ENCODE measurements at places on chromosomes 12 and 14.

DNA sequence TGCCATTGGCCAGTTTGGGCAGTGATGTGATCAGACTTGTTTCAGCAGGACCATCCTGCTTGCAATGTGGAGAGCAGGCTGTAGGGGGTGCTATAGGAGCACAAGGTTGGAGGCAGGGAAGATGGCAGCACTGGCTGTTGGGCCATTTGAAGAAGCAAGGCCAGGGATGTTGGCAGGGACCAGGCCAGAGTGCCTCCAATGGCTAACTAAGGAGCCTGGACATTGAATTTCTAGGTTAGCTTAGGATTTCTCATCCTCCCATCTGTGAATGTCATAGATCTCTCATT lies 23.5 kb downstream of the FGF23 start:
- peak; percentile 7 for DNase-seq

DNA sequence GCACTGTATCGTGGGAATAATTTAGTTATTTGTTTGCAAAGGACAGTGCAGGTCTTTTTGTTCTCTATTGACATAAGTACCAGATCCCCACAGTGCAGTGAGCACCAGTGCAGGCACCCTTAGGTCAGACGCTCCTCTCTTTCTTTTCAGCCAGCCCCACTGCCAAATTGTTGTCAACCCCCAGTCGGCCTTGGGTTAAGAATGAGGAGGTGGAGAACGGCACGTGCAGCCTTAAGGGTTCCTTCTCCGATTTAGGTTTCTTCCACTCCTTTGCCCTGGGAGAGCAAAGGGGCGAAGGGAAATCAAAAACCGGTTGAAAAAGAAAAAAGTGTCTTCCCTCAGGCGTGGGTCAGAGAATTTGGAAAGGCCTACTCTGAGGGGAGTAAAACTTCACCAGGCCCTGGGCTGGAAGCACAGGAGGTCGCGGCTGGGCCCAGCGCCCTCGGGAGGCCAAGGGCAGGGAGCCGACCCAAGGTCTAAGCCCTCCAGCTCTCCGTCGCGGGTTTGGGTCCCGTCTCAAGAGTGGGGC lies 4.3 kb downstream of the PAX9 start:
- DNase-seq = no peak

DNA sequence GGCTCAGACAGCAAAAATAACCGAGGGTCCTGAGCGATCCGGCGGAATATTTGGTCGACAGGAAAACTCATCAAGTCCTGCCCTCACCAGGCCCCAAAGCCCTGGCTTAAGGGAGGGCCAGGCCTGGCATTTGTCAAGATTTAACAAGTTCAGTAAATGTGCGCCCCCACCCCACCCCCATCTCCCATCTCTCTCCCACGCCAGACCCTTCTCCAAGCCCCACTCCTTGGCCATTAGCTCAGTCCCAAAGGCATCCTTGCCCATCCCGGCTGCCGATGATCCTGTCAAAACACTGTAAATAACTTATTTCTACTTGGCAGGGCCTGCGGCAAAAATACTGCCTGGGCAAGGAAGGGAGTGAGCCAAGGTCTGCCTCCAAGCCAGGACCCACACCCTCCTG lies 52.8 kb downstream of the ITPK1 start:
- DNase-seq = no peak

GRCh38 chr14:48035836-48036235 lies 360.4 kb upstream of the MDGA2 start:
- DNase-seq = no peak

GRCh38 chr14:68088451-68088854 lies 268.9 kb downstream of the RAD51B start:
- DNase-seq = peak; percentile 42

DNA sequence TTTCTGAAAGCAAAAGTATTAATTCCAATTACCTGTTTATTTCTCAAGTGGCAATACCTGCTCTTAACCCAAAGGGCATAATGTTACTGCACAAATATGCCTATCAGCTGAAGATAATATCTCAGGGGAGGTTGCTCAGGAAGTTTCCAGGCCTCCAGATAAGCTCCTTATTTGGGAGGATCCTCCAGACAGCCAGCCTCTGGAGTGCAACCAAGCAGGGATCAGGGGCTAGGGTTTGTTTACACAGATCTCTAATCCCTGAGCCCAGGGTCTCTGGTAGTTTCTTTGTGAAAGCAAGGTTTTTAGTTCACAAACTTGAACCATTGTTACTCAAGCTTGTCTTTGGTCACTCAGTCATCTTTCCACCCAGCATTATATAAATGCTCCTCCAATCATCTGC lies 124.4 kb downstream of the SLC38A4 start:
- no peak for DNase-seq

DNA sequence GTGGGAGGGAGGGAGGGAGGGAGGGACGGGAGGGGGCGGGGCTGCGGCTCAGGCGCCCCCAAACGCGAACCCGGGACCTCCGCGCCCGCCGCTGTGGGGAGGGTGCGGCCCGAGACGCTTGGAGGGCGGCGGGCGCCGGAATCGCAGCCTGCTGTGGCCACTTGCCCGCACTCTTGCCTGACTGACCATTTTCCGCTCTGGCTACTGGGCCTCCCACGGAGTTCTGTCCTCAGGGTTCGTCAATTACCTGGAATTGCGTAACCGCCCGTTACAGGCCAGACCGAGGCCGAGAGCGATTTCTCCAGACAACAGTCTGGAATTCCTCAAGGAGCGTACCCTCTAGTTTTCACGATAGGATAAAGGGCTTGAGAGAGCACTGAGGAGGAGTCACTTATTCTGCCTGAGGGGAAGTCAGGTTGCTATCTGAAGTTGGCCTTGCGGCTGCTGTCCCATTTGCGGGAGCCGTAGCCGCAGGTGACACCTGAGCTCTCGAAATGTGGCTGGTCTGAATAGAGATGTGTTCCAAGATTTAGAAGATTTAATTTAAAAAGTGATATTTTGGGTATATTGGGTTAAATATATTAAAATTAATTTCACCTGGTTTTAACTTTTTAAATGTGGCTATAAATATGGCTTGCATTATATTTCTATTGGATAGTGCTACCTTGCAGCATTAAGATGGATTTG lies 446 bp upstream of the ZNF641 start:
- peak; percentile 59 for DNase-seq

DNA sequence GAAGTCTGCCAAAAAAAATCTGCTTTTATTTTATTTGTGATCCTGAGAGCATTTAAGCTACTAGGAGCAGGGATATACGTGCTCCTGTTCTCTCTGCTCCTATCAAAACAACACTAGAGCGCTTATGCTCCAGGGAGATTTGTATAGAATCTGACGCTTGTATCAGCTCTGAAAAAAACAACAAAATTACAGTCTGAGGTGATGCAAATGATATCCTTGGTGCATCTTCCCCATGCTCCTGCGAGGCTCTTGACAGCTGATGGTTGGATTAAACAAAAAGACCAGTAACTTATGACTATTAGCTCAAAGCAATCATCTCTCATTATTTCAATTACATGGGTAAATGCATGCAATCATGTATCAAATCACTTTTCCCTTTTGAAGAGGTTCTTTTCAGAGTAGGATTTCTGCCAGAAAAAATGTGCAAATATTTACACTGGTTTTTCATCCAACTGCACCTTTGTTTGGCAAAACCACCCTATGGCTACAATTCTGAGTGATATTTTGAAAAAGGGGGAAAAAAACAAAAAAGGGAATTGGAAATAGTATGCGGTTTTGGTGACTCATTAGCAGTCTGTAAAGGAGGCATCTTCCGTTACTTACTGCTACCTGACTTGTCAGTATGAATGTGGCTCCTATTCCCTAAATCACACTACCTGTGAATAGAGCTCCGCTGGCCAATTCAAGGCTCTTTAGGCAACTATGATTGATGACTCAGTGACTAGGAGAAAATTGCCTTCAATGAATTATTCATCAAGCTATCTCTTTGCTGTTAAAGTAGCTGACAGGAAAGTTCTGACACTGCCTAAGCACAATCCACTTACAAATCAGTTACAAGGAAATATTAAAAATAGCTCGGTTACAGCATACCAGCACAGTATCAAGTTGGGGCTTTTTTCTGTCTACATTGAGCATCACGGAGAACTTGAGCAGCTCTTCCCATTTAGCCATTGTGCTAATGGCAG lies 450.0 kb downstream of the FOXG1 start:
- DNase-seq = peak; percentile 11

GRCh38 chr14:41859336-41859735 lies 252.7 kb downstream of the LRFN5 start:
- no peak for DNase-seq

- no peak for DNase-seq
Measured at GRCh38 chr12:11704089-11704488, 54.6 kb downstream of the ETV6 start.

GRCh38 chr12:65960820-65961189 lies 136.5 kb downstream of the HMGA2 start:
- no peak for DNase-seq

- DNase-seq = peak; percentile 58
Measured at GRCh38 chr12:4116251-4117111, 157.1 kb upstream of the CCND2 start.

DNA sequence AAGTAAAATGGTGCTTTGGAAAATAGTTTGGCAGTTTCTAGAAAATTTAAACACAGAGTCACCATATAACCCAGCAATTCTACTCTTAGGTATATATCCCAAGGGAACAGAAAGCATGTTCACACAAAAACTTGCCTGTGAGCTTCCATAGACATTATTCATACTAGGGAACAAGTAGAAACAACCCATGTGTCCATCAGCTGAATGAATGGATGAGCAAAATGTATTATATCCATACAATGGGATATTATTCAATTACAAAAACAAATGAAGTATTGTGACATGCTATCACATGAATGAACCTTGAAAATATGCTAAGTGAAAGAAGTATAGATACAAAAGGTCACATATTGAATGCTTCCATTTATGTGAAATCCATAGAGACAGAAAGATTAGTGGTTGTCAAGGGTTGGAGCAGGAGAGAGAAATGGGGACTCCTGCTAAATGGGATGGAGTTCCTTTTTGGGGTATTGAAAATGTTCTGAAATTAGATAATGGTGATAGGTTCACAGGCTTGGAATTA lies 7.9 kb downstream of the SLC10A1 start:
- DNase-seq = no peak

DNA sequence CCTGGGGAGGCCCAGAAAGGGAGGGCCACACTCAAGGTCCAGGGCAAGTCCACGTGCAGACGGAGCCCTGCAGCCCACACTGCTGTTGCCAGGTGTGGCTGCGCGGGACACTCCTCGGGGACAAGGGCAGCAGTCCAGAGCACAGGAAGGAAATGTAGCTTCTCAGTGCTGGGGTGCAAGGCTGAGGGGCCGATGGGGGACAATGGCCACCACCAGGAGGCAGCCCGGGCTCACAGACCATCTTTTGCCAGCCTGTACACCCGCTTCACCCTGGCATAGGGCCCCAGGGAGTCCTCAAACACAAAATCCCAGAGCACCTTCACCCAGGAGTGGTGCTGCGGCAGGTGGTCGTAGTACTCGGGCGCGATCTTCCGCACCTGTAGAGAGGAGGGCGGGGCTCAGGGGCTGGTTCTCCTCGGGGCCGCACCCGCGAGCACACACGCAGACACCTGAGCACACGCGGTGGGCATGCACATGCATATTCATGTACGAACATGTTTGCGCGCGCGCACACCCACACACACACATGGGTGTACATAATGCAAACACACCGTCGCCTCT lies 12.8 kb downstream of the DEGS2 start:
- no peak for DNase-seq

GRCh38 chr14:91348845-91349465 lies 68.7 kb downstream of the CCDC88C start:
- DNase-seq = no peak

DNA sequence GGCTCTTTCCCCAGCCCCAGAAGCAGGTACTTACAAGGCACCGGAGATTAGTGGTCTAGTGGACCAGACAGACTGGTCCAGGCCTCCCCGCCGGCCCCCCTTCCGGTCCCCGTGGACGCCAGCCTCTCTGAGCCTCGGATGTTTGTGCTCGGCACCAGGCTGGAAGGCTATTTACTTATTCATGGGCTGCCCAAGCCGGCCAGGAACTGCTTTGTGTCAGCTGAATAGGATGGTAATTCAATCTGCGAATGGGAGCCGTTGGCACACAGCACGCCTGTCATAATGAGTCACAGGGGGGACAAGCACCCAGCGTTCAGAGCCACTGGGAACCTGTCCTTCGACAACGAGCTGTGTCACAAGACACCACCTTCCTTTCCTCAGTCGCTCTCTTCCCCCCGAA lies 82.3 kb downstream of the RIMBP2 start:
- no peak for DNase-seq

GRCh38 chr12:49223122-49223521 lies 34.2 kb upstream of the TUBA1A start:
- DNase-seq = no peak

DNA sequence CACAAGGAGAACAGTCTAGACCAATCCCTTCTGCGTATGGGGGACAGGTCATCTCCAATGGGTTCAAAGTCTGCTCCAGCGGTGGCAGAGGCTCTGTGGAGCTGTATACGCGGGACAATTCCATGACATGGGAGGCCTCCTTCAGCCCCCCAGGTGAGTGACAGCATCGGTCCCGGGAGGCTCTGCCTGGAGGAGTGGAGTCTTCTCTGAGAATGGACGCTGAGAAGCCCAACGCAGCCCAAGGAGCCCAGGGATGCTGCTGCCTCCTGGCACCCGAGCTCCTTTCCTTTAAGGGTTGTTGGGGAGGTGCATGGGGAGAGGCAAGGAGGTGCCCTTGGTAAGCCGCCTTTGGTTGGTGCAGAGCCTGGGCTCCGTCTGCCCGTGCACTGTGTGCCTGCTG lies 28.2 kb downstream of the ADGRD1 start:
- DNase-seq = no peak

DNA sequence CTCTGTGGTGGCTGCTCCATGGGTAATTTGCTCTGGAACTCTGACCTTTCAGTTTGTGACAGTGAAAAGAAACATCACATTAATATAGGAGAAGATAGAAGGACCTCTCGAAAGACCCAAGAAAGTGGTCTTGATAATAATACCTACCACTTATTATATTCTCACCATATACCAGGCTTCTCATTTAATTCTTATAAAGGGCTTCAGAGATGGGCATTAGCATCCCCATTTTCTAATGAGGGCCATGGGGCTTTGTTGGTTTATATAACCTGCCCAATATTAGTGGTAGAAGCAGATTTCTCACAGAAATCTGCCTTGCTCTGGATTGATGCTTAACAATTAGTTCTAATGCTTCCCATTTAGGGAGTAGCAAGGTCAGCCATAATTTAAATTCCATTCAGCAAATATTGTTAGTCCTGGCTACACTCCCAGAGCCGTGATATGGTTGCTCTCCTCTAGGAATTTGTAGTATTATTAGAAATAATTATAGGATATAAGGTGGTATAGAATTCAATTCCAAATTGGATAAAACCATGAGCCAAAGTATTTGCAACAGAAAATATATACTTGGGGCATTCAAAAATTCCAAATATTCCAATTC lies 7.4 kb upstream of the AMIGO2 start:
- DNase-seq = no peak

- DNase-seq = no peak
Measured at GRCh38 chr14:81261176-81261575, 40.4 kb upstream of the GTF2A1 start.
